Left ventricle myocardium superior (tissue), 1 donor: ENCODE measurements at places on chromosomes 1 and 21. TPM values are rescaled to one million over a fixed set of nuclear protein-coding genes. Genes with fewer than 3 reads are reported as not detected.

Gene ADORA1
- 13.5 TPM for total RNA-seq

Gene AADACL3
- not detected for total RNA-seq

Gene ANKRD65
- 2.1 TPM for total RNA-seq

Gene KIF21B
- 0.45 TPM for total RNA-seq

Gene IL10
- total RNA-seq = 0.37 TPM
